ENCODE measurements at places on chromosomes 7 and 10. TPM values are rescaled to one million over a fixed set of nuclear protein-coding genes. Genes with fewer than 3 reads are reported as not detected.
A peak's percentile ranks its signal among the peaks of the same experiment; 100 is the strongest.

GRCh38 chr10:52621635-52622079, 150.9 kb downstream of the MBL2 start:
- no peak for DNase-seq

- no peak for DNase-seq
These were observed 19.7 kb downstream of the OIT3 start for GRCh38 chr10:72913287-72913686.

DNA sequence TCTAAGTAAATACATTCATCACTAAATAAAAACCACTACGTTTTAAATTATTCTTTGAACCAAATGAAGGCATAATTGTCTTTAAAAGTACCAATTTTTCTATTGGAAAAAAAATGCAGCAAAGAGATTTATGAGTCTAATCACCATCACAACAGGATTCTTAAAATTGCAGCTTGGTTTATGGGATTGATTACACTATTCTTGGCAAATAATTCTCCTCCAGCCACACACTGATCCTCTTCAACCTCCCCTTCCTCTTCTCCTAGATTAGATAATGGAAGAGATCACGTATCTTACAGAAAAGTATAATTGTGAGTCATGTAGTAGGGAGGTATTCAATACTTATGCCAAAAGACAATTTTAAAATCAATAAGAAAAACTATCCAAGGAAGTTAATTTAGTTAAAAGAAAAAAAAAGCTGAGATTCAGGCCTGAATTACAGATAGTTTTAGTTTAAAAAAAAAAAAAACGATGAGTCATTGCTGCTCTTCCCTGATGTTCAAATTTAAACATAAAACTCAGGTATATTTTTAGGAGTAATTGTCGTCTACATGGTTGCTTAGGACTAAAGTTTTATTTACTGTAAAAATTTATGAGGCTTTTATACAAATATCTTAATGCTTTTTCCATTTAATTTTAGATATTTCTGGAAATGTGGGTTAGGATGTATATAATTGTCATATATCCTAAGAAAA, 133.7 kb upstream of the CDK1 start:
- DNase-seq, result no peak

- no peak for DNase-seq
These were observed 12.8 kb upstream of the TCTN3 start for GRCh38 chr10:95706573-95706972.

DNA sequence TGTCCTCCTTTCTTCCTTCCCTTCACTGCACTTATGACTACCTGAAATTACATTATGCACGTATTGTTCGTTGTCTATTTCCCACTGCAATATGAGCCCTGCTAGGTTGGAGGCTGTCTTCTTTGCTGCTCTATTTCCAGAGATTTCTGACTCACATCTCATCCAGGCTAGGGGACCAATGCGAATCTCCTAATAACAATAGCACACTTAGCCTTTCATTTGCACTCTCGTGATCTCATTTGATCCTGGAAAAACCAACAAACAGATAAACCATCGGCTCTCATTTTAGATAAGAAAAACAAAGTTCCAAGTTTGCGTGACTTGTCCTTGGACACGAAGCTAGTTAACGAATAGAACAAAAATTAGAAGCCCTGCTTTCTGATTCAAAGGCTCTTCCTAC, 1.4 kb downstream of the ZNF438 start:
- DNase-seq, result no peak

DNA sequence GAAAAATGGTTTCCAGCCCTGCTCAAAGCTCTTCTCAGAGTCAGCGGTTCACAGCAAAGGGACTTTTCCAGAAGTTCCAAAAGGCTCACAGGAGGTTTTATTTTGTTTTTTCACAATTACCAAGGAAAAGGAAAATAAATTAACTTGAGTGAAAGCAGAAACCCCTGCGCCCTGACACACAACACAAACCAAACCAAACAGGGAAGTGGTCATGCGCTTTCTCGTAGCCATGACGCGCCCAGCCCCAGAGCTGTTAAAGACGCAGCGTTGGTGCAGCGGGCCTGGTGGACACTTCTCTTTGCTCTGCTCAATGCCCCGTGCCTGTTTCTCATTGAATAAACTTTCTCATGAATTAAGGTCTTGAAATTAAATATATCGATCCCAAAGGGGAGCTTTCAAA, 134.4 kb upstream of the LYZL2 start:
- DNase-seq, result peak; percentile 95

DNA sequence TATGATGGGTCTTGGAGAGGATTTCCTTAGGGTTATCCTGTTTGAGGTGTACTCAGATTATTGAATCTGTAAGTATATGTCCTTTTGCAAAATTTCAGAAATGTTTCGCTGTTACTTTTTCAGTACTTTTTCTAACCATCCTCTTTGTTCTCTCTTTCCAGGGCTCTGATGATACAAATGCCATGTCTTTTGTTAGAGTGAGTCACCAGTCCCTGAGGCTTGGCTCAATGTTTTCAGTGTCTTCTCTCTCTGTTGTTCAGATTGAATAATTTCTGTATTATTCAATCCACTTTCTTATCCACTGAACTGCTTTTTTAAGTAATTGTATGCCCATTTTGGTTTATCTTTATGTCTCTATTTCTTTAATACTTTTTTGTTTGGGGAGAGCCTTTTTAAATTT, 449.4 kb downstream of the TNS3 start:
- DNase-seq, result no peak

DNA sequence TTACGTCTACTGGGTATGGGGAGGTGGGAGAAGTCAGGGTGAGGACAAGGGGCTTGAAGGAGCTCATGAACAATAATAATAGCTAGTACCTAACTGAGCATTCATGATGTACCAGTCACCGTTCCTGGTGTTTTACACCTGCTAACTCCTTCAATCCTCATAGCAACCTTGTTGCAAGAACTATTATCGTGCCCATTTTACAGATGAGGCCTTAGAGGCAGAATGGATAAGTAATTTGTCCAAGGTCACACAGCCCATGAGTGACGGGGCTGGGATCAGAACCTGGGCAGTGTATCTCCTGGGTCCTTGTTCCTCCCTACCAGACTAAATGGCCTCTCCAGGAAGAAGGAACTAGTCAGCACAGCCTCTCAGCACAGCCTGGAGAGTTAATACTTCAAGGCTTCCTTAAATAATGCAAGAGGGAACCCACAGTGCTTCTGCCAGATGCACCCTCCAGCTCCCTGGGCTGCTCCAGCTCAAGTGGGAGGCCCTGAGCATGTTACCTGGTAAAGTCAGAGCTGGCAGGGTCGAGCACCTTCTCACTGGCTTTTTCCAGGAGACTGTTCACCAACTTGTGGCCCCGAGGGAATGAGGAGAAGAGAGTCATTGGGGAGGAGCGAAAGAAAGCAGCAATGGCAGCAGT, 28.8 kb downstream of the RRP12 start:
- no peak for DNase-seq

- no peak for DNase-seq
These were observed 25.9 kb upstream of the PTPRN2 start for GRCh38 chr7:158613481-158613880.

GRCh38 chr10:56346845-56347415, 14.1 kb downstream of the ZWINT start:
- DNase-seq, result no peak

GRCh38 chr7:31304446-31304845, 36.1 kb downstream of the NEUROD6 start:
- DNase-seq, result no peak

- DNase-seq, result no peak
These were observed 86.0 kb downstream of the VWDE start for GRCh38 chr7:12317675-12318074.

DNA sequence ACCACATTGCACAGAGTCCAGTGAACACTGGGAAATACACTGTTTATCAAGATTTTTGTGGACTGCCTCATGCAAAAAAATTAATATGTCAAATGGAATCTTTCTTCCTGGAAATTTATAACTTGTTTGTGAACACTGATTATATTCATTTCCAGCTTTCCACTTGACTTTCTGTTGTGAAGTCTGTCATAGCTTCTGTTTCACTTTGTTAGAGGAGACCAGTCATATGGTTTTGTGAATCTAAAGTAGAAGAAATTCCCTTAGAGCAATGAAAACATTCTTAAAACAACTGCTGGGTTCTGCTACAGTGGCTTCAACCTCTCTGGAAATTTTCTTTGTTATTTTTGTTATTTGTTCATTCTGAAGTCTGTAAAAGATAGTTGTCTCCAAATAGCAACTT, 349.5 kb upstream of the NFE2L3 start:
- no peak for DNase-seq

- DNase-seq, result no peak
These were observed 46.9 kb downstream of the SLIT1 start for GRCh38 chr10:97138846-97139245.

DNA sequence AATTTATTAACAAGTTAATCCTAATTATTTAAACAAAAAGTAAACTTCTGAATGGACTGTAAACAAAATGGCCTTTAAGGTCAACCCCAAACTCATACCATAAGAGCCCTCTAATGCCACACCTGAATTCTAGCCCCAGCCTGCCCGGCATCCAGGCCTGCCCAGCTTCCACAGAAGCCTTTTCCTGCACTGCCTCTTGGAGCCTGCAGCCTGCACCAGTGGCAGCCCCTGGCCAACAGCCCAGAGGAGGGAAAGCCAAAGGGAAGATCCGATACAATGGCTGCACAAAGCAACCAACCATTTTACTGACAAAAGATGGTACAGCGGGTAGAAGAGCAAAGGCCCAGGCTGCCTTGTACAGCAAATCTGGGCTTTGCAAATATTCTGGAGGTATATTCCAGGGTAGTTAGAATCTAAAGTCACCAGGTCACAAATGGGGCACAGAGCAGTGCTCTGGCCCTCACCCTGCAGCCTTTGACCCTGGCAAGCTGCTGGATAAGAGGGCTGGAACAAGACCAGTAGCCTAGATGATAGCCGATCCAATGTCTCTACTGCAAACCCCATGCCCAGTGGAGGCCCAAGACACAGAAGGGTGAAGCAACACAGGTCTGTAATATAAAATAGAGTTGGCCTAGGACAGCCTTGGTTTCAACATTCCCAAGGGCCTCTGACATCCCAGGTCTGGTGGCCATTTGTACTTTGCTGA, 12.5 kb upstream of the CH25H start:
- no peak for DNase-seq

DNA sequence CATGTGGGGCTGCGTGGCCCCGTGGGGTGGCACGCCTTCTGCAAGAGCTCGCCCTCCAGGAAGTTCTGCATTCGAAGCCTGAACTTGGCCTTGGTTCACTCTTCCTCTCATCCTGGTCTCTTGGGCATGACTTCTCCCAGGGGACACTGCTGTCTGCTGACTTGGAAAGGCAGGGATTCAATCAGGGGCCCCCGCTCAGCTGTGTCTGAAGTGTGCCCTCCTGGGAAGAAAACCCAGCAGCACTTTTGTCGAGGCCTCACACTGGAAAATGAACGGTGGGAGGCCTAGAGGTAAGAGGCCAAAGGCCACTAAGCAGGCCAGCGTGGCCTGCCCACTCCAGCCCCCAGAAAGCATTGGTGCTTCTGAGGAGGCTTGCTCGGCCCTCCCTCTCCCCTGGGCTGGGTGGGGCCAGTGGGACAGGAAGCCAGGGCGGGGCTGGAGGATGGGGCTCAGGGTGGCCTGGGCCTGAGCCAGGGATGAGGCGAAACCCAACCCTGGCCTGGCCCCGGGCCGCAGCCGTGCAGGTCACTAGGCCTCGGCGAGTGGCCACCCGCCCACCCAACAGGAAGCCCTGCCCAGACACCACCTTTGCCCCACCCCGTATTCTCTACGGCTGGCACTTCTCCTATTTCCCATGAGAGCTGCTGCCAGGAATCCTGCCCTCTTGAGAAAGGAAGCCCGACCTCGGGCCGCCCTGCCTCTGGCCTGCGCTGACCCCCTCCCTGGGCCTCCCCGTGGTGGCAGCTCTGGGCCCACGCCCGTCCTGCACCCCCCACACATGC, 81.1 kb downstream of the ZMIZ1 start:
- peak; percentile 92 for DNase-seq

DNA sequence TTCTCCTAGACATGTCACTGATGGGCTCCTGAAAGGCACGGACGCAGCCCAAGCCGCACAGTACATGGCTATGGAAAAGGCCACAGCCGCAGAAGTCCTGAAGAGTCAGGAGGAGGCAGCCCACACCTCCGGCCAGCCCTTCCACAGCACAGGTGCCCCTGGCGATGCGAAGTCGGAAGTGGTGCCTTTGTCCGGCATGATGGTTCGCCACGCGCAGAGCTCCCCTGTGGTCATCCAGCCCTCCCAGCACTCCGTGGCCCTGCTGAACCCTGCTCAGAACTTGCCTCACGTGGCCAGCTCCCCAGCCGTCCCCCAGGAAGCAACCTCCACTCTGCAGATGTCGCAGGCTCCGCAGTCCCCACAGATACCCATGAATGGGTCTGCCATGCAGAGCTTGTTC, 199.4 kb downstream of the ARHGAP21 start:
- no peak for DNase-seq

DNA sequence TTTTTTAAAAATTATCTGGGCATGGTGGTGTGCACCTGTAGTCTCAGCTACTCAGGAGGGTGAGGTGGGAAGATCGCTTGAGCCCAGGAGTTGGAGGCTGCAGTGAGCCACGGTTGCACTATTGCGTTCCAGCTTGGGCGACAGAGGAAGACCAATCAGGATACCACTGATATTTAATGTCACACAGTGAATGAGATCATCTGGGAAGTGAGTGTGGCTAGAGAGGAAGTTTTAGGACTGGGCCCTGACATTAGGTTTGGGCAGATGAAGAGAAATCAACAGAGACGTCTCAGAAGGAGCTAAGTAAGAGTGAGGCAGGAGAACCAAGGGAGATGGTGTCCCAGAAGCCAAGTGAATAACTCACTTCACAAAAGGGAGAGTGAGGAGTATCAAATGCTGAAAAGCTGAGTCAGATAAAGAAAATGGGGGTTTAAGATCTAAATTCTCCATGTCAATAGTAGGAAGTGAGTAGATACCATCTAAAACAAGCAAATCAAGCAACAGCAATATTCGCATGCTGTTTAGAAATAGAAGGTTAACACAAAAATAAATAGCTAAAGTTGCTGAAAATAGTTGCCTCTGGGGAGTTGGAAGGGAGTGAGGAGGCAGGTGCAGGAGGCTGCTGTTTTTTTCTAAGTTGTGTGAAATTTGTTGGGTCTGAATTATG, 11.5 kb downstream of the PILRA start:
- no peak for DNase-seq

DNA sequence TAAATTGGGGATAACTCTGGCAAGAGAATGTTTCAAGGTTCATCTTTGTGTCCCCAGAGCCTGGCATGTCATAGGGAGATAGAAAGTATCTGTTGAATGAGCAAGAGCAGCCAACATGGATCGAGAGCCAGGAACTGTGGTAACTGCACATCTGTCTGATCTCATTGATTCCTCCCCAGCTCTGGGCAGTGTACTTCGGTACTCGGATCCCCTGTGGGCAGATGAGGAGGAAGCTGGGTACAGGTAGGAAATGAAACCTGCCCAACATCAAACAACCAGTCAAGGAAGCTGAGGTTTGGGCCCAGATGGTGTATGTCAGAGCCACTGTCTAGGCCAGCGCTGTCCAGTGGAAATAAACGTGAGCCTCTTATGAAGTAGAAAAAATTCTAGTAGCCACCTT, 76.4 kb downstream of the GRK5 start:
- DNase-seq, result peak; percentile 89

SPDYE18 gene
- polyA plus RNA-seq, result not detected

PMS2 gene
- 3.2 TPM for polyA plus RNA-seq

UCN3 gene
- polyA plus RNA-seq, result not detected

TMEM225B gene
- polyA plus RNA-seq, result 0.38 TPM

DYDC2 gene
- not detected for polyA plus RNA-seq

ACSM6 gene
- not detected for polyA plus RNA-seq

PNLIPRP1 gene
- polyA plus RNA-seq, result 3.6 TPM

All from sigmoid colon (tissue), 7 donors.